ENCODE measurements at places on chromosomes 5 and 9.

GRCh38 chr5:40410231-40410861 is 269.4 kb upstream of the PTGER4 start:
- peak; percentile 91 for DNase-seq

GRCh38 chr5:179270581-179271427 is 74.5 kb downstream of the ADAMTS2 start:
- DNase-seq = no peak

GRCh38 chr5:169716287-169716686 is 79.2 kb downstream of the DOCK2 start:
- no peak for DNase-seq

- DNase-seq = no peak
Observed at GRCh38 chr5:178112545-178112944, 787 bp upstream of the N4BP3 start.

DNA sequence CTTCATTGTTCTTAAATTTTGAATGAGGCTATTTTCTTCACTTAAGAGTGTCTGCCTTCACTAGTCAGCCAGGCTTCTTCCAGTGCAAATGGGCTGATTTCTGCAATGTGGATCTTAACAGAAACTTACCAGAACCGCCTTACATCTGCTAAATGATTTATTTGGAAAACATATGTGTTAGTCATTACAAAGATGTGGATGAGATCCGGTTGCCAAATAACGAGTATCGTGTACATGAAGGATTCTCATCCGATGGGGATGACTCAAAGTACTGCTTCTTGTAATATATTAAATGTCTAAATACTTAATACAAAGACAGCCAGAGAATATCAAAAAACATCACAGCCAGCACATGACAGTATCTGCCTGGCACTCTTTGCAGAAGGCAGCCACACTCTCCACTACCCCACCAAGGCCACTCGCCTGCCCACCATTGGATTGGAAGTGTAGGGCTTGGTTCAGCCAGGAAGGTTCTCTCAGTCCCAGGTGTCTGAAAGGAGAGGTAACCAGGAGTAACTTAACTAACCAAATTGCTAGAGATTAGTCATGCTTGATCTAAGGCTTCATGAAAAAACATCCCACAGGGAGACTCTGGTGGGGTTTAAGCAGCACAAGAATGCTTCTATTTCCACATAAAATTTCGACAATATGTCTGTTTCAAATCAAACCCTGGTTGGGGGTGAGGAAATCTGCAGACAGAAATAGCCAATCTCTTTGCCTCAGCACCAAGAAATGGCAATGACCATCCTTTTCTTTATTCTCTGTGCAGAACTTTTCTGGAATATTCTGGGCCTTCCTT is 174.8 kb downstream of the GADD45G start:
- DNase-seq = no peak

DNA sequence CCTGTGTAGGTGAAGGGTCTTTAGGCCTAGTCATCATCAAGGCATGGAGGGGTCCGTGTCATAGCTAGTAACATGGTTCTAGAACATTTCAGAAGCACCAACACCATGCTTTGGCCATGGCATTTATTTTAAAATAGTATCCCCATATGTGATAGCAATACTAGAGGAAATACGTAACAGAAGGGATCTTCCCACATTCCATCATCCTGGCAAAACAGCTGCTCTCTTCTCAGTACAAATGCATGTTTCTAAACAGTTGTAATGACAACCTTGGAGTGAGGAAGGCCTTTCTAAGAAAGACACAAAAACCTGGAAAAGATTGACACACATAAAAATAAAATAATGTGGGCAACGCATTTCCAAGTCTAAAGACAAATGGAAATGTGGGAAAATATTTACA is 97.6 kb downstream of the GADD45G start:
- no peak for DNase-seq

DNA sequence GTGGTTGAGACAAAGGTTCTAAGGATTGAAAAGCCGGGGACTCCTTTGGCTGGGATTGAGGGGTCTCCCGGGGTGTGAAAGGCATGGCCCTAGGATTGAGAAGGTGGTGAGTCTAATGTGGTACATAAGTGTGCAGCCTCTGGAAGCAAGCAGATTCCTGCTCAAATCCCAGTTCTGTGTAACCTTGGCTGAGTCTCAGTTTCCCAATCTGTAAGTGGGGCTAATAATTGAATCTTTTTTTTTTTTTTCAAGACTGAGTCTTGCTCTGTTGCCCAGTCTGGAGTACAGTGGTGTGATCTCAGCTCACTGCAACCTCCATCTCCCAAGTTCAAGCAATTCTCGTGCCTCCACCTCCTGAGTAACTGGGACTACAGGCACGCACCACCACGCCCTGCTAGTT is 5.9 kb downstream of the SH2D3C start:
- DNase-seq = no peak

DNA sequence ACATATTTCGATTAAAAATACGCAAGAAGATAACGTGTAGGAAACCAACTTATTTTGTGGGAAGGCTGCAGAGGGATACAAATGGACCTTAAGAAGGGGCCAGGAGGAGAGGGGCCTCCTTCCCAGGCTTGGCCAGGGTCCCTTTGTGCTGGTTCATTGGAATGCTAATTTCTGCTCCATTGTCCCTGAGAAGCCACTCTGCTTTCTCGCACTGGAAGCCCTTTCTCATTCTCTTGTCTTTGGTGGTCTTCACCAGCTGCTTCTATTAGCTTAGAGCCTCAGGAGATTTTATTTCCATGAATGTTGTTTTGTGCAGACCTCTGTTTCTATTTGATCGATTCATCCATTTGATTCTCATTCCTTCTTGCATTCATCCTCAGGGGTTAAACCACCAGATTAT is 325.4 kb downstream of the TMEM38B start:
- no peak for DNase-seq

Data from CD4-positive, alpha-beta T cell treated with Interleukin-1 beta for 1 hour (primary cell).